Activated naive CD4-positive, alpha-beta T cell treated with anti-CD3 and anti-CD28 coated beads, Interleukin-2, amount 10 ng/mL, durations not matched to agents 5 hours and 36 hours (primary cell): ENCODE measurements at places on chromosomes 12 and 14. TPM values are rescaled to one million over a fixed set of nuclear protein-coding genes. Genes with fewer than 3 reads are reported as not detected.

PLEKHG7 gene
- total RNA-seq = not detected

SLC17A8 gene
- not detected for total RNA-seq

OVCH1 gene
- not detected for total RNA-seq

CISTR gene
- total RNA-seq = not detected

FBXL14 gene
- 26.6 TPM for total RNA-seq

FSCB gene
- not detected for total RNA-seq

PTMS gene
- total RNA-seq = 12.2 TPM

CSAD gene
- 31.4 TPM for total RNA-seq

CCDC177 gene
- not detected for total RNA-seq

PPP4R4 gene
- total RNA-seq = 2.6 TPM
